ENCODE measurements at places on chromosomes 16 and 17. TPM values are rescaled to one million over a fixed set of nuclear protein-coding genes. Genes with fewer than 3 reads are reported as not detected.
A peak's percentile ranks its signal among the peaks of the same experiment; 100 is the strongest.

DNA sequence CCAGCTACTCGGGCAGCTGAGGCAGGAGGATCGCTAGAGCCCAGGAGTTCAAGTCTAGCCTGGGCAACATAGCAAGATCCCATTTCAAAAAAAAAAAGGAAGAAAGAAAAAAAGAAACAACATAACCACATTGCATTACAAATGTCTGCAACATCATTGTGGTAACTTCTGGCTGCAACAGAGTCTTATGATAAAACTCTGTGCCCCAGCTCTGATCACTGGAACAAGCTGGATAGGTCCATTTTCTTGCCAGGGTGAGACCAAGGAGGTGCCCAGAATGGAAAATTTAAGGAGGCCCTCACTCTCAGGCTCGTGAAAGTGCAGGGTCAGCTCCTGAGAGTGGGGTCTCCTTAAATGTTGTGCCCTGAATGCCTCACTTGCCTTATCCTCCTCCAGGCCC is 37.8 kb upstream of the KDM8 start:
- DNase-seq: no peak

GRCh38 chr16:10871157-10871991 is 5.6 kb upstream of the CIITA start:
- peak; percentile 65 for DNase-seq

DNA sequence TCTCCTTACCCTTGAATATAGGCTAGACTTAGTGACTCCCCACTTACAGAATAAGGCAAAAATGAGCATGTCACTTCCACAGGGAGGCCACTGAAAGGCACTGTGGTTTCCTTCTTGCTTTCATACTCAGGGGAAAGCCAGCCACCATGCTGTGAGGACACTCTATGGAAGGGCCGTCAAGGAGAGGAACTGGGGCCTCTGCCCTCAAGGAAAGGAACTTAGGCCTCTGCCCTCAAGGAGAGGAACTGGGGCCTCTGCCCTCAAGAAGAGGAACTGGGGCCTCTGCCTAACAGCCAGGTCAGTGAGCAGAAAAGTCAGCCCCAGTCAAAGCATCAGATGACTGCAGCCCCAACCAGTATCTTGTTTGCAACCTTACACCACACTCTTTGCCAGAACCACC is 30.1 kb downstream of the VPS35 start:
- peak; percentile 56 for DNase-seq

- no peak for DNase-seq
These were observed 1008.5 kb upstream of the EEF2KMT start for GRCh38 chr16:6106061-6106460.

- DNase-seq: no peak
These were observed 15.0 kb downstream of the TRIM25 start for GRCh38 chr17:56898874-56899273.

DNA sequence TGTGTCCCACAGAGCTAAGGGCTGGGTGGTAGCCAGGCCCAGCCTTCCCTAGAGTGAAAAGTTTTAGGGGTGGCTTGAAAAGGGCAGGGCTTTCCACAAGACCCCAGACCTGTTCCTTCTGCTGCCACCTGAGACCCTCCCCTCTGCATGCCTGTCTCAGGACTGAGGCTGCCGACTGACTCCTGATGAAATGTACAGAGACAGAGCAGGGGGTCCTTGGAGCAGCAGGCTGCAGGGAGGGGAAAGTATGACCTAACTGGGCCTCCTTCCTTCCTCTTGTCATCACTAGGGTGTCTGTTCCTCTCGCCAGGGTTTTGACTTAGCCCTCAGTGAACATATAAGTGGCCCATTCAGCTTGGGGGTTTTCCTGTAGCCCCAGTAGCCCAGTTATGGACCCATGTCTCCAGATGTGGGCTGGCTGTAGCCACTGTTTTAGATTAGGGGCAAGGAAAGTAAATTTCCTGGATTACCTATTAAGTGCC is 14.9 kb upstream of the NFATC3 start:
- peak; percentile 45 for DNase-seq

The HS3ST2 gene
- not detected for total RNA-seq

The IRX5 gene
- total RNA-seq: 5.1 TPM

The COIL gene
- 20.7 TPM for total RNA-seq

Measured in OCI-LY7 (cell line).